Activated CD8-positive, alpha-beta memory T cell treated with anti-CD3 and anti-CD28 coated beads for 1 hour (primary cell): ENCODE measurements at places on chromosomes 4 and X.

- DNase-seq: no peak
These were observed 15.9 kb upstream of the TADA2B start for GRCh38 chr4:7027284-7027683.

DNA sequence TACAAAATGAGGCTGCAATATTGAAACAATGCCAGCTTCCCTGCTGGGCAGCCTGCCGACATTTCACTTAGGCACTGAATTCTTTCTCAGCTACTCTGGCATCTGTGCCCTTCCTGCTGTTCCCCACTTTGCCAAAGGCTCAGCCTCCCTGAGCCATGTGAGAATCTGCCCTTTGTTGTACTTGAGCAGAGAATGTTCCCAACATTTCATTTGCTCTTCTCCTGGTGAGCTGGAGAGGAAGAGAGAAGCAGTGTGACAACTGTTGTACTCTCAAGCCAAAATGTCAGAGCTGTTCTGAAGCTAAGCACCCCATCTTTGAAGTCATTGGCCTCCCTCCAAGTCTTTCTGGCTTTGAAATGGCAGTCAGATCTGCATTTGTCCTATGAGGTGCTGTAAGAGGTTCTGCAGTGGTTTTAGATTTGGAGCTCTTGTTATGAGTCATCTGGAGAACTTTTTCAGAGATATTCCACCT is 32.5 kb downstream of the LANCL3 start:
- DNase-seq: no peak

DNA sequence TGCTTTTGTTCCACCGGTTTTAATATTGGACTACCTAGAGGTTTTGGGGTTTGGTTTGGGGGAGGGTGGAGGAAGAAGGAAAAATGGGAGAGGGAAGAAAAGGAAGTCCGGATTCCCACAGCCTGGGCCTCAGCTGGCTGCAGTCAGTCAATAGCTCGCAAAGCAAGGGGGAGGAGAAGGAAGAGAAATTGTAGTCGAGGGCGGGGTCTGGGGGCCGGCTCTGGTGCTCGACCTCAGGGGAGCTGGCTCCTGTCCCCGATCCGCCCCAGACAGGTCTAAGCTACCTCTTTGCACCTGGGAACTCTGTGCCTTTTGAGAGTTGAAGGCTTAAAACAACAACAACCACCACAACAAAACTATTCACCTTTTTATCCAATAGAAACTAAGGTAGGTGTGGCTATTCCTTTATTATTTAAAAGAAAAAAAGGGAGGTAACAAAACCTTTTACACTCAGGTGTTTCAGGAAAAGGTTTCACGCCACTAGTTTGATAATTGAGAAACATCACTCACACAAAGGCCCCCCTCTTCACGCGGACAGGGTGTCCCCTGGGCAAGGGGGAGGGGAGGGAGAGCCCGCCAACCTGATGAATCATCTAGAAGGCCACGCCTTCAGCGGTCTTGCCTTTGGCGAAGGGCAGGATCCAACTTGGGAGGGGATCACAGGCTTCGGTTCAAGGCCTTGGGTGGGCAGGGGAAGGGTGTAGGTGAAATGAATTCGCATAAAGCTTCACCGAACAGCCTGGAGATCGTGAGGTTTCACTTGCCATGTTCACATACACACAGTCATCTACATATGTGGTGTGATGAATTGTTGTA is 1.6 kb upstream of the LNX1 start:
- DNase-seq: no peak

DNA sequence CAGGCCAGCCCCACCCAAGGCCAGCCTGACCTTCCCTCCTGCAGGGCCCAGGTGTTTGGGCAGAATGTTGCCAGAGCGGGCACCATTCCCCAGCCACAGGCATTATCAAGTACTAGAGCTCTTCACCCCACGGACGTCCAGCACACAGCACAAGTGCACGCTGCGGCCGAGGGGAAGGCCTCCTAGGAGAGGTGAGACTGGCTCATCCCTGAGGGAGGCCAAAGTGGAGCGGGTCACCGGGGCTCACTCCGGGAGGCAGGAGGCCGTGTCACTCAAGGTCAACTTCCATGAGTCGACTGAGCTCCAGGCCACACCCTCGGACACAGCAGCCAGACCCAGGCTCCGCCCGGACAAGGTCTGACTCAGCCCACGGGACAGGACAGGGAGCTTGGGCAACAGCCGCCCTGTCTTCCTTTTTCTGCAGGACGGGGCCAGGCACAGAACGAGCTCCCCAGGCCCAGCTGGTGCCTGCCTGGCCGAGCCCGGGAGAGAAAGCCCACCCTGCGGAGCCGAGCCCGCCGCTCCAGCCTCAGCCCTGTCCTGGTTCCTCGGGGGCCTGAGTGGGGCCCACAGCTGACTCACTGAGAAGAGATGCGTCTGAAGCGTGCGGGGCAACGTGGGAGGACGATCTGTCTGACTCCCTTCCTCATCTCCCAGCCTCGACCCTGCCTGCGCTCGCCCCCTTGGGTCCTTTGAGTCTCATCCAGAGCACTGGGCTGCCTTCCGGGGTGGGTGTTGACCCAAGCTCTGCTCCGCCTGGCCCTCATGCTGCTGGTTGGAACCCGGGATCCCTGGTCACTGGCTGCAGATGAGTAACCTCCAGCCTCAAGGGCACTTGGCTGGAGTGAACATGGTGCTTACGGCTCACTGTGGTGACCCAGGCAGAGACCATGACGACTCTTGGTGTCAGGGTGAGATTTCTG is 1.6 kb downstream of the SLC49A3 start:
- no peak for DNase-seq

GRCh38 chr4:142406917-142407501 is 439.1 kb downstream of the INPP4B start:
- no peak for DNase-seq

DNA sequence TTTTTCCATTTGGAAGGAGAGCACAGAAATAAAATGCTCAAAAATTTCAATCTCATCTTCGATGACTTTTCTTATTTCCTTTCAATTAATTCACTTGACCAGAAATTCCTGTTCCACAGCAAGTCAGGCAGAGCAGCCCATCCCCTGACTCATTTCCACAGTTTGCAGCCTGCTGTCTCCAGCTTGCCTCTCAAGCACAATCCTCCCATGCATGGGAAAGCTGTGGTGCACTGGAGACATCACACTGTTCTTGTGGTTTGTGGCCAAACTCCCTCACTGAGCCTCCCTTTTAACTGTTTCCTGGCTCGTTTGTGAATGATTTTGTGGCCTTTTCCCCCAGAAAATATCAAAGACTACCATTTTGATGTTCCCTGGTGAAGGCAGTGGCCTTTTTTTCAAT is 114.0 kb upstream of the ENPEP start:
- no peak for DNase-seq

- DNase-seq: no peak
These were observed 44.3 kb downstream of the ARHGEF38 start for GRCh38 chr4:105596684-105597083.

GRCh38 chr4:144687466-144687865 is 41.5 kb downstream of the HHIP start:
- no peak for DNase-seq

GRCh38 chrX:130741584-130741983 is 161.4 kb downstream of the ENOX2 start:
- no peak for DNase-seq

- DNase-seq: no peak
These were observed 19.1 kb downstream of the MAGED2 start for GRCh38 chrX:54826598-54826997.

DNA sequence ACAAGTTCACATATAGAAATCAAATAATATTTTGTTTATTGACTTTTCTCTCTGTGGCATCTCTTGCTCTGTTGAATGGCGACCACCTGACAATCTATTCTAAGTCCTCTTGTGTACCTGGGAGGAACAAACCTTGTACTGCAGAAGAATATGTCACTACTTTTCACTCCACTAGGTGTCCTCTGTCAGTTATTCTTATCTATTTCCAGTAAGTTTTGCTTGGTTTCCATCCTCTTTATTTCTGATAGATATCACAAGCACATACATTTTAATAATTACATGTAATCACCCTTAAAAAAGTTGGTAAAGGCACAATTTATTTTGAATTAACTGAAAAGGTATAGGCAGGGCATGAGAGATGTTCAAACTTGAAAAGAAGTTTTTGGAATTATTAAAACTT is 238.4 kb downstream of the SNCA start:
- no peak for DNase-seq

GRCh38 chr4:146099585-146099984 is 75.9 kb upstream of the LSM6 start:
- DNase-seq: no peak

DNA sequence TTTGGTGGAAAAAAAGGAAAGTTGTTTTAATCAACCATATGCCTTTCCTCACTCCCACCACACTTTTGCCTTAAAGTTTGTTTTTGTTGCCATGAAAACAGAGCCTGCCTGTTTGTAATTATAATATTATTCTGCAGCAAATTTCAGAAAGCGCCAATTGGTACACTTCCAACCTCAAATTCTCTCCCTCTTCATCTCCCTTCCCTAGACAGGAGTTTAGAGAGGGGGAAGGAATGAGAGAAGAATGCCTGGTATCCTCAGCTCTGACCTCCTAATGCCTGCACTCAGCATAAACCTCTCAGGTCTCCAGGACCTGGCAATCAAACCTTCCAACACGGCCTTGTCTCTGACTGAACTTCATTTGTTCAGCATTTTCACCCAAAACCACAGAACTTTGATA is 138.4 kb upstream of the HCCS start:
- DNase-seq: no peak

GRCh38 chr4:67558493-67558892 is at the start of gene STAP1:
Gene STAP1 (plus strand): TSS chr4:67558727. CDS start chr4:67558810, 83 bp downstream.
- no peak for DNase-seq

GRCh38 chrX:136447968-136448367 is 39.8 kb upstream of the BRS3 start:
- DNase-seq: no peak

DNA sequence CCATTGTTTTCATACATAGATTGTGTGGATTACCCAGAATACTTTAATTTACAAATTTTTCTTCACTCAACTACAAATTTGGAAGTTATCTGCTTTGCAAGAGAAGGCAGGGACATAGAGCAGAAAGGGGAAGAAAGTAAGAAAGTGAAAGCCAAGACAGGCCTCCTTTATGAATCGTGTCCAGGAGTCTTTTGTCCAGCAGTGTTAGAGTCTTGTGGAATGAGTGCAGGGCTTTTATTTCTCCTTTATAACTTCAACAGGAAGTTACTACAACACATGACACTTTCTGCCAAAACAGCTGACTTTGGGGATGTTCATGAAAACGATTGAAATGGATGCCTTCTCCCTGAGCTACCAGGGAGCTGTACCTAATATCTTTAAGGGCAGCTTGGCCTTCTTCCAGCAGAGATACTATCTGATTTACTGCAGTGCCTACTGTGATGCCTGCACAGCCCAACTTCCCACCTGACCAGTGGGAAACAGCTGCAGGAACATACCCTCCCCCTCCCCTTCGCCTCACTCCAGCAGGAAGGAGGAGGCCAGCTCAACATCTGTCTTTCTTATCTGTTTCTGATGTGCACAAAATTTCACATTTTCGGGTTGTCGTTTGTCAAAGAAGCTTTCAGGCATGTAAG is 557.7 kb upstream of the SLIT2 start:
- no peak for DNase-seq

GRCh38 chrX:96455078-96455477 is 229.6 kb upstream of the DIAPH2 start:
- no peak for DNase-seq

DNA sequence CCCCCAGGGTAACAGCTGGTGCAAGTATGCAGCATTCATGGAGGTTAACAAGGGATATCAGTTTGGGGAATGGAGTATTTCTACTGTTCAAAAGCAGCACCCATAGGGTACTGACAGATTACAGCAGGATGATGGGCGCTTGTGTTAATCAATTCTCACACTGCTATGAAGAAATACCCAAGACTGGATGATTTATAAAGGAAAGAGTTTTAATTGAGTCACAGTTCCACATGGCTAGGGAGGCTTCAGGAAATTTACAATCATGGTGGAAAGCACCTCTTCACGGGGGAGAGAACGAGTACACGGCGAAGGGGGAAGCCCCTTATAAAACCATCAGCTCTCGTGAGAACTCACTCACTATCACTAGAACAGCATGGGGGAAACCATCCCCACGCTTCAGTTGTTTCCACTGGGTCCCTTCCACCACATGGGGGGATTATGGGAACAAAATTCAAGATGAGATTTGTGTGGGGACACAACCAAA is 64.1 kb downstream of the TNIP2 start:
- DNase-seq: no peak

GRCh38 chr4:127124919-127125318 is 507.8 kb upstream of the INTU start:
- DNase-seq: no peak

GRCh38 chrX:21721195-21721594 is 36.7 kb downstream of the SMPX start:
- DNase-seq: no peak

- DNase-seq: no peak
These were observed 349.3 kb upstream of the KLF3 start for GRCh38 chr4:38314663-38315062.

- DNase-seq: no peak
These were observed 136.3 kb upstream of the SMAD1 start for GRCh38 chr4:145345401-145345800.

GRCh38 chrX:39886282-39886681 is 211.5 kb downstream of the BCOR start:
- DNase-seq: no peak

DNA sequence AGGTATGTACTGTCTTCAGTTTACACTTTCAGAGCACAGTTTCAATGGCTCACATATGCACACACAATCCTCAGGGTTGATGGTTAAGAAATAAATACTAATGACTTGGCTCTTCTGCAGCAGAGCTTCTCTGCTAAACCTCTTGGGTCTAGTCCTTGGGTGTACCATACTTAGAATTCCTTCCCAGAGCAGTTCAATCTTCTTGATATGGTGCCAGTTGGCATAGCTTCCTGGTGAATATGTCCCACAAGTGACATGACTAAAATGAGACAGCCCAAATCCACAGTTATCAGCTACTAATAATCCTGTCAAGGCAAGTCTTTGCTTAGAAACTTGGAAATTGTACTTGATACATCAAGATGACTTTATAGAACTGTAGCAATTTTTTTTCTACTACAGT is 654.4 kb downstream of the IQCM start:
- DNase-seq: no peak

- no peak for DNase-seq
These were observed 13.3 kb upstream of the IL3RA start for GRCh38 chrX:1323315-1323714.

GRCh38 chrX:13013363-13014110 is 30.9 kb downstream of the FAM9C start:
- no peak for DNase-seq

DNA sequence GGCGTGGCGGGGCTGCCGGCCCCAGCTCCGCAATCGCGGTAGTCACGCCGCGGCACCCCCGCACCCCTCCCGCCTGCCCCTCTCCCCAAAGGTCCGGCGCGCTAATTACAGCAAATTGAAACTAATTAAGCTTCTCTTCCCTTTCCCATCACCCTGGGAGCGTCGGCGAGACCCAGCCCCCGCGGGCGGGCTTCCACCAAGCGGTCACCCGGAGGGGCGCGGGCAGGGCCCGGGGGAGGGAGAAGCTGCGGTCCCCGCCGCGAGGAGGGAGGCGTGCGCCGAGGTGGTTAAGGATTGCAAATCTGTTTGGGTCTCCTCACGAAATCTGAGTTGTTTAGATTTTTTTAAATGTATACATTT is 13.1 kb downstream of the ARX start:
- no peak for DNase-seq

GRCh38 chr4:127995776-127996175 is 30.6 kb downstream of the ABHD18 start:
- no peak for DNase-seq
